ENCODE measurements at places on chromosomes 3 and 15. TPM values are rescaled to one million over a fixed set of nuclear protein-coding genes. Genes with fewer than 3 reads are reported as not detected.

DNA sequence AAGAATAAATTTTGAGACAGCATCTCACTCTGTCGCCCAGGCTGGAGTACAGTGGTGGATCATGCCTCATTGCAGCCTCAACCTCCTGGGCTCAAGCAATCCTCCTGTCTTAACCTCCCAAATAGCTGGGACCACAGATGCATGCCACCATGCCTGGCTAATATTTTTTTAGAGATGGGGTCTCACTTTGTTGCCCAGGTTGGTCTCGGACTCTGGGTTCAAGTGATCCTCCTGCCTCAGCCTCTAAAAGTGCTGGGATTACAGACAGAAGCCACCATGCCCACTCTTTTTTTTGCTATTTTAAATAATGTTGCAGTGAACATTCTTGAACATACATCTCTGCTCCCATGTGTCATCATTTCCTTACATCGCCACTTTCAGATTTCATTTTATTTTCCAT is 6.8 kb upstream of the SLC51B start:
- no peaks in the 10 kb centered on the region for H3K4me1 ChIP-seq
- H3K27ac ChIP-seq: no peak overlapping the region
- no peaks in the 10 kb centered on the region for H3K36me3 ChIP-seq

GRCh38 chr3:88410259-88410658 is 260.5 kb downstream of the C3orf38 start:
- no peak for DNase-seq
- H3K27ac ChIP-seq: no peak overlapping the region
- no peaks in the 10 kb centered on the region for H3K27me3 ChIP-seq
- no peaks in the 10 kb centered on the region for H3K36me3 ChIP-seq

GRCh38 chr15:40936709-40937666 is 7.8 kb downstream of the DLL4 start:
- H3K27ac ChIP-seq: no peak overlapping the region
- no peak overlapping the region for H3K4me3 ChIP-seq
- H3K36me3 ChIP-seq: no peaks in the 10 kb centered on the region
- DNase-seq: no peak
- peaks cover 42% of the 10 kb centered on the region for H3K27me3 ChIP-seq

- peaks cover 52% of the 10 kb centered on the region for H3K27me3 ChIP-seq
- peaks cover 10% of the 10 kb centered on the region for H3K4me1 ChIP-seq
- H3K27ac ChIP-seq: no peak overlapping the region
- H3K36me3 ChIP-seq: no peaks in the 10 kb centered on the region
Observed at GRCh38 chr3:130515755-130516154, 1.2 kb upstream of the COL6A6 start.

DNA sequence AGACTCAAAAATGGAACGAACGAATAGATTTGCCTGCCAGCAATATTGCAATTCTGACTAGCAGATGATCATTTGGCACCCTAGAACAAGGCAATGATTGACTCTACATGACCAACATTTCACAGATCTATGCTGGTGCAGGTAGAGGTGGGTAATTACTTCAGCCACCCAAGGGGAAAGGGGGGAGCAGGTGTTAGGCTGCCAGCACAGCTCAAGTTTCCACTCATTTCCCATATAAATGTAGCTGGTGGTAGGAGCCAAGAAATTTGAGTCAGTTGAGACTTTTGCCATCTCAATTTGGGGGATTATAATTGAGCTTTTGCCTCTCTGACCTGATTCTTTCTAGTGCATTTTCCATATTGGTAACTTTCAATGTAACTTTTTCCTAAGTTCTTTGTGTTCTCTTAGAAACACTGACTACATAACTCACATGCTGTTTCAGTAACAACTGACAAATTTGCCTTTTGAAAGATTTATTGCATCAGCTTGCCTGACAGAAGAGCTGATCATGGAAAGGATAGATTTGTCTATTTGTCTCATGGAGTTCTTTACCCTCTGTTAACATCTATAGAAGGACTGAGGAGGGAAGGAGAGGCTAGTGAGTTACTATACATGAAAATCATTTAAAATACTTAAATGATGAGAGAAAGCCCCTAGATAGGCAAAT is 902.5 kb downstream of the ZPLD1 start:
- H3K27me3 ChIP-seq: no peaks in the 10 kb centered on the region

DNA sequence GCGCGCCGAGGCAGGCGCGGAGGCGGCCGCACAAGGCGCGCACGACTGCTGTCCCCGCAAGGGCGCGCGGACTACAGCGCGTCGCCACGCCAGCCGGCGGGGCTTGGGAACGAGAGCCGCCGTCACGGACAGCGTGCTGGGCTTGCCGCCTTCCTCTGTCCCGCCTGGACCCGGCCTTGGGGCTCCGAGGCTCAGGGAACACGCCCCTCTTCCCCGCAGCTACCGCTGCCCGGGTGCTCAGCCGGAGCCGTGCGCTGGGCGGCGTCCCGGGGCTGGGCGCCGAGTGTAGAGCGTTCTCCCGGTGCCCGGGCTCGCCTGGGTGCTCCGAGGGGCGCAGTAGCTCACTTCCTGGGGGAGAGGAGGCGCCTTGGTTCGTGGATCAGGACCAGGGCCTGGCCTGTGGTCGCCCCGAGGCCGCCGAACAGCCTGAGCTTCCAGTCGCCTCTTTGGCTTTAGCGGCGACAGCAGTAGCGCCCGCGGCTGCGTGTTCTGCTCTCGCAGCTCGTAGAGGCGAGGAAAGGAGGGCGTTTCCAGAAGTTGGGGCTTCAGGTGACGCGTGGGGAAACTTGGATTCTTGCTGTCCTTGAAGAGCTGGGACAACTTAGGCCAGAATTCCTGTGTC is 226.7 kb upstream of the C2CD4B start:
- H3K27ac ChIP-seq: no peak overlapping the region
- peak; percentile 52 for DNase-seq
- no peaks in the 10 kb centered on the region for H3K36me3 ChIP-seq
- H3K4me1 ChIP-seq: peaks cover 22% of the 10 kb centered on the region
- peaks cover 12% of the 10 kb centered on the region for H3K27me3 ChIP-seq

NPAP1 gene
- total RNA-seq: 0.11 TPM

MORC1 gene
- not detected for total RNA-seq

OSTN gene
- not detected for total RNA-seq

STRA6 gene
- 20.1 TPM for total RNA-seq

CYFIP1 gene
- total RNA-seq: 80.0 TPM
